ENCODE measurements at places on chromosomes 7 and 10.
A peak's percentile ranks its signal among the peaks of the same experiment; 100 is the strongest.

GRCh38 chr7:150631866-150632864 lies at the start of gene GIMAP6:
Gene GIMAP6, minus strand, starts transcription at chr7:150632385. Its CDS starts 2,243 bp downstream, at chr7:150630142.
- DNase-seq, result peak; percentile 73

DNA sequence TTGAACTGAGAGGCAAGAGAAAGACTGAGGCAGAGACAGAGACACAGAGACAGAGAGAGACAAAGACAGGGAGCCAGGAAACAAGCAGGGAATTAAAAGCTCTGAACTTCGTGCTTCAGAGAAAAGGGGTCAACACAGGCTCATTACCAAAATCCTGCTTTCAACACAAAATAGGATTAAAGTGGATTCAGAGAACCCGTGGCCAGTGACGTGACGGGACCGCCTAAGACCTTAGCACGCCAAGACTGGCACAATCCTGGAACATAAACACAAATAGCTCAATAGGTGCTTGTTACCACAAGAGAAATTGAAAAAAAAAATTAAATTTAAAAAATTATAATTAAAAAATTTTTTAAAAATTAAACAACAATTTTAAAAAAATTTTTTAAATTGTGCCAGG lies 21.5 kb downstream of the ASB13 start:
- no peak for DNase-seq

- no peak for DNase-seq
These were observed 7.2 kb downstream of the VSIR start for GRCh38 chr10:71765906-71766716.

DNA sequence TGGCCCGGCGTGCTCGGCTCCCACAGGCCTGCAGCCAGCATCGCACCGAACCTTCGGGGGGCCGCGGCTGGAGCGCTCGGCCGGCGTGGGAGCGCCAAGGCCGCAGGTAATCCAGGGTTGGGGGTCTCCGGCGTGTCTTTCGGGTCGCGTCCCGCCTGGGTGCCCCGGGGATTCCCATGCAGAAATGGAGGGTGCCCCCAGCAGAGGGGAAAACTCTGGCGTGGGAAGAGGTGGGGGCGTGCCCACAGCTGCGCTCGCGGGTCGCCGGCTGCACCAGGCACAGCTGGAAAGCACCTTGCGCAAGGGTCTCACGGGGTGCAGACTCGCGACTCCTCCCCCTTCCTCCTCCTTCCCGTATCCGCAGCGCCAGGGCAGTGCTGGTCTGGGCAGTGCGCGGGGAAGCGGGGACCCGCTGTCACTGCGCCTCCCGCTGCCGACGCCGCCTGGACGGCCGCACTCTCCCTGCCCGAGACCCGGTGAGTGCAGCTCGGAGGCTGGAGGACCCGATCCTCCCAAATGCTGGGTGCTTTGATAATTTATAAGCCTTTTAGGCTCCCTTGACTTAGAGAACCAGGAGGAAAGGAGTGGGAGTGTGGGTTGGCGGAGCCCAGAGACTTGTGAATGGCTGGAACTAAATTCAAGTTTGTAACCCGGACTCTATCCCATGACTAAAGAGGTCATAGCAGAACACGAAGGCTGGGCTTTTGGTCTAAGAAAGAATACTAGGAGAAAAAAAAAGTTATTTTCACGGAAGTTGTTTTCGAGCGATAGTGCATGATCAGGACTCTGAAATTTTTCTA lies 489 bp downstream of the MAP3K8 start:
- peak; percentile 85 for DNase-seq

DNA sequence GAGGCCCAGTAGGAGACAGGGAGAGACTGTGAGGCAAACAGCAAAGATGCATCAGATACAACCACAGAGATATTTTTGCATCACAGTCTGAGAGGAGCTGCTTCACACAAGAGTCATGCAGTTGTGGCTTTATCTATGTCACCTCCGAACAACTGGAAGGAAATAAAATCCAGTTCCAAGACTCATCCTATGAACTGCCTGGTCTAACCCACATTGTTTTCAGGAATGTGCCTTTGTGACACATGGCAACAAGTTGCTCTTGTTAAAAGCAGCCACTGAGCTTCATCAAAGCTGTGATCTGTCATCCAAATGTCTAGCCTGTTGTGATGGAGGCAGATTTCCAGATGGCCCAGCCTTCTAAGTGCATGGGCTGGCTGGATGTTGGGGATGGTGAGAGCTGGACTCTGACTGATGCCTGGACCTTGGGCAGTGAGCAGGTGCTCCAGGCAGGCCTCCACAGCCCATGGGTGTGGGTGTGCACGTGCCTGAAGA lies 255.0 kb downstream of the BMPER start:
- no peak for DNase-seq

DNA sequence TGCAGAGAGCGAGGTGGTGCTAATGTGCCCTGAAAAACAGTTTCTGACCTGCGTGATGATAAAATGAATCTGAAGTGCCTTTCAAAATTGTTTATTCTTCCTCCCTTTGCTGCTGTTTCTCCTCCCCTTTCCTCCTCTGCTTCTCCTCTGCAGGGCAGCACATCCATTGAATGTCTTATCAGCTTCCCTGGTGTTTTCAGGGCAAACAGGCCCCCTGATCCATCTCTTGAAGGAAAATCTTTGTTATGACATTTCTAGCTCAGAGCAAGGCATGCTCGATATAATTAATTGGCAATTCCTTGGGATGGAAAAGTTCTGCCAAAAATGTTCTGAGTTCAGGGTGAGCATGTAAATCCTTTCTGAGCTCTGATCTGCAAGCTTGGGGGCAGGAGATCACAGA lies 364.2 kb upstream of the ZNF32 start:
- DNase-seq, result no peak

DNA sequence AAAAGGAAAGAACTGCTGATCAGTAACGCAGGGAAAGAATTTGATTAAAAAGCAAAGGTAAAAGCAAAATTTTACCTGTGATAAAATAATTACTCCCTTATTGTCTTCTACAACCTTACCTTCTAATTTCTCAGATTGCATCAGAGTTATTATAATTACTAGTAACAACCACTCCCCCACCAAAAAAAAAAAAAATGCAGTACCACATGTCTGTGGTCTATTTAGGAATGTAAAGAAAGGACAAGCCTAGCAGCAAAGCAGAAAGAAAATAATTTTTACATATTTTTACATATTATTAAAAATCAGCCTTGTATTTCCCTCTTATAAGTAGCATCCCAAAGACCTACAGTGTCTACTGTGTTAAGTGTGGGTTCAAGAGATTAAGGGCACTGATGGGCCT lies 430.4 kb downstream of the TFEC start:
- DNase-seq, result no peak

DNA sequence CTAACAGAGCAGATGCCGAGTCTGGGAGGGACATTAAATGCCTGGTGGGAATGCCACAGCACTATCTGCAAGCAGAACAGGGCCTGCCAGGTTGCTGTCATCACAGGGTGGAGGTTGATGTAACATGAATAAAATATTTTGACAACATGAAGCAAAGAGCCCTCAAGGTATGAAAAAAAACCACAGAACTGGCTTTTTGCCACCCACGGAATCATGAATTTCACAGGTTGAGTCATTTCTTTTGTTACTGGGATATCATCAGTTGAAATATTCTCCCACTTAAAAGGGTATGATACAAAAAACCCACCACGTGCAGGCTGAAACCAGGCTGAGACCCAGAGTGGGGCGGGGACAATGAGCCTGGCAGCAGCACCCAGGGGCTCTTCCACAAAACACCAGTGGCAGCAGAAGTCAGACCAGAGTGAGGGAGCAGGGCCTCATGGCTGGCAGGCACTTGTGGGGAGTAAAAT lies 220.1 kb downstream of the TNS3 start:
- peak; percentile 66 for DNase-seq

All from activated CD4-positive, alpha-beta T cell treated with anti-CD3 and anti-CD28 coated beads, Interleukin-2, Interleukin-6, amounts not matched to agents 100 ng/mL and 50 ng/mL, durations not matched to agents 16 hours and 8 hours (primary cell).